NCI-H1417 (cell line): ENCODE measurements at places on chromosomes 12 and 14.

DNA sequence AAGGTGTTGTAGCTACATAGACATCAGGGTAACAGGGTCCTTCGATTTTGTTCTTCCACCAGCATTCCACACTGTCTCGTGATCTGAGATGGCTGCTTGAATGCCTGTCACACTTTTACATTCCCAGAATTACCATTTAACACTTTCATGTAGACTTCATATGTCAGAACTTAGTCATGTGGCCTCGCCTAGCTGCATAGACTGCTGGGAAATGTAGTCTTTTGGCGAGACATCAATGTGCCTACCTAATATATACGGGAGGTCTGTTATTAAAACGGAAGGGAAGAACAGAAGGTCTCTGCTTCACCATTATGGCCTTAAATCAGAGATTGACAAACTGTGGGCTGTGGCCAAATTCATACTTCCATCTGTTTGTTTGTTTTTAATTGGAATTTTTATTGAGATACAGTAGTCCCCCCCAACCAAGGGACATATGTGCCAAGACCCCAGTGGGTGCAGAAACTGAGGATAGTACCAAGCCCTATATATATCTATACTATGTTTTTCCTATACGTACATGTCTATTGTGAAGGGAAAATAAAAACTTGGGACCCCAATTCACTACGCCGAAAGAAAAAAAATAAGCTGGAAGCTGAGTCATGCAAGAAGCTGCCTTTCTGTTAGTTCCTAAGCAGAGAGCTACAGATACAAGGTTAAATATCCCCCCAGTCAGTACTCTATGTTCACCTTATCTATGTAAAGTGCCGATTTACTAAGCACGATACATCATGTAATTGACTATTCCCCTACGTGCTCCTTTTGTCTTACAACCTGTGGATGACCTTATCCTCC, 11.3 kb upstream of the HRK start:
- no peak for DNase-seq

DNA sequence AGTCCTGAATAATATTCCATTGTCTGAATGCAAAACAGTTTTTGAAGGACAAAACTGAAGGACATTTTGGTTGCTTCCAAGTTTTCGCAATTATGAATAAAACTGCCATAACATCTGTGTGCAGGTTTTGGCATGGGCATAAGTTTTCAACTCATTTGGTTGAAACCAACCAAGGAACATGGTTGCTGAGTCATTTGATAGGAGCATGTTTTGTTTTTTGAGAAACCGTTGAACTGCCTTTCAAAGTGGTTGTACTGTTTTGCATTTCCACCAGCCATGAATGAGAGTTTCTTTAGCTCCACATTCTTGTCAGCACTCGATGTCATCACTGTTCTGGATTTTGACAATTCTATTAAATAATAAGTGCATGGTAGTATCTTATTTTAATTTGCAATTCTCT, 23.0 kb upstream of the GSG1 start:
- DNase-seq, result no peak

GRCh38 chr12:25771041-25771440, 187.4 kb upstream of the RASSF8 start:
- no peak for DNase-seq

DNA sequence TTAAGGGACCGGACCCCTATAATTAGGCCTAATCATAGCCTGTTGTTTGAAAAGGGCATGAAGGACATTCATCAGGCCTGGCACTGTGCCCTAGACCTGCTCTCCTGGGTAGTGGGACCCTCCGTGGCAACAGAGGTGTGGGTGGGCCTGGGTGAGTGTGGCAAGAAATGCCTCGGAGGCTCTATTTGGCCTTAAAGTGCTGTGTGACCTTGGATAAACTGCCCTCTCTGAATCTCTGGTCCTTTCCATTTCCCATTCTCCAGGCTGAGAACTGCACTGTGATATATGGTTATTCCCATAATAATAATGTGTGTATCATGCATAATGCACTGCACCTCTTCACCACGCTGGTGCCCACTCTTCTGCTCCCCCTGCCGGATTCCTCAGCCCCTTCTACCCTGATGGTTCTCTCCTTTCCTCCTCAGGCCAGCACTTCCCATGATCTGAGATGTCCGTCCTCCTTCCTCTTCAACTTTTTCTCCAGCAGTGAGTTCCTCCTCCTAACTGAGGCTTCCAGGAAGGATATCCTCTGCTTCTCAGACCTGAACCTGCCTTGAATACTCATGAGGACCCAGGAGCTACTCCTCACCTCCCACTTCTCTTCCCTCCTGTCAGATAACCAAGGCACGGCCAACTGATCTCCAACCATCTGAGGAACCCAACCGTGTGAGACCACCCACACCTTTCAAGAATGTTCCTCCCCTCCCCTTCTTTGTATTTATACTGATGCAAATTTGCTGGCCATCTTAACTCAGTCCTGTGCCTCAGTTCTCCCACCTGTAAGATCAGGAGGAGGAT, 111.0 kb upstream of the PZP start:
- DNase-seq, result no peak

DNA sequence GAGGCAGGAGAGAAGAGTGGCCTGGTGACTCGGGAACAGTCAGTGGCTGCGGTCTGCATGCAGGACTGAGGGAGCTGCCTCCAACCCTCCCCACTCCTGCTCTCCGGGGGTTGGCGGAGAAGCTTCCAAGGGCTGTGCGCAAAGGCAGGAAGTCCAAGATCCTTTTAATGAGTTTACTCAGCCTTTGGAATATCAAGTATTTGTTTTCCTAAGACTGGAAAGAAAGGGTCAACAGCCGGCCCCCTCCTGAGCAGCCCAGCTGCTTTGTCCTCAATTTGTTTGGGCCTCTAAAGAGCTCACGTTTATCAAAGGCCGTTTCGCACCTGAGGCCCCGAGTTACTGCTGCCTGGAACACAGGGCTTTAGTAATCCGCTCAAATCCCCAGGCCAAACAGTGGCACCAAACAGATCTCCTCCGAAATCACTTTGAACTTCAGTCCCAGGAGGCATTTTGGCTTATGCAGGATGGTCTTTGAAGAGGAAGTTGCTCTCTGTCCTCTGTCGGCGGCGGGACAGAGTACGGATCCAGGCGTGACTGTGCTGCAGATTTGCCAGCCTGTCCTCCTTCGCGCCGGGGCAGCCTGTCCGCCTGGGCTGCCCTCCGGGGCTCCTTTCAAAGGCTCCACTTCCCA, 117.2 kb upstream of the FZD10 start:
- peak; percentile 92 for DNase-seq

DNA sequence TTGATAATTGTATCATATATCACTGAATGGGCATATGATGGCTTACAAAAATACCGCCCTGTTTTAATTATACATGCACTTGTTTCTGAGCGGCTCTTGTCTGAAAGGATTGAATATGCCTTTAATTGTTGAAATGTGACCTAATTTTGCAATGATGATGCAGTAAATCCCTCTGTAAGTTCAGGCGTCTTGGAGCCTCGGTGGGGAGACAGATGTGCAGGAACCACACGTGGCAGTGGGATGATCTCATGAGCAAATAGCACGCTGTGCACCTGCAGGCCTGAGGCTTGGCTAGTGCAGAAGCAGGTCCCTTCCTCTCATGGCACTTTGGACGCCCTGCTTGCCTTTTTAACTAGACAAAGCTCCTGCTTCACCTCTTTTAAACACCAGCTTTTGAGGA, 49.3 kb upstream of the ASPG start:
- DNase-seq, result peak; percentile 32

DNA sequence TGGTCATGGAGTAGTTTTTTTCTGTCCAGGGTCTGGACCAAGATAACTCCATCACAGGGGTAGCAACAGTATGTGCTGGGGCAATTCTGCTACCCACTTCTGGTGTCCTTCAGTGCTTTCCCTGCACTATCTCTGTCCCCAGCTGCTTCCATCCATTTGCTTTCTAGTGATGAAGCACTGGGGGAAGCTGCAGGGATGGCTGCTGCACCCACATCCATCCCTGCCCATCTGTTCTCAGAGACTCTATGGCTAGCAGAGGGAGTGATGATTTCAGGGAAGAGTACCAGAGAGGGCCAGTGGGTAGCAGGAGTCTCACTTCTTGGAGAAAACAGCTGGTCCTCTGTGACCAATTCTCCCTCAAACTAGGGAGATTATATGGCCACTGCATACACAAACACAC, 44.1 kb downstream of the ETV6 start:
- no peak for DNase-seq

DNA sequence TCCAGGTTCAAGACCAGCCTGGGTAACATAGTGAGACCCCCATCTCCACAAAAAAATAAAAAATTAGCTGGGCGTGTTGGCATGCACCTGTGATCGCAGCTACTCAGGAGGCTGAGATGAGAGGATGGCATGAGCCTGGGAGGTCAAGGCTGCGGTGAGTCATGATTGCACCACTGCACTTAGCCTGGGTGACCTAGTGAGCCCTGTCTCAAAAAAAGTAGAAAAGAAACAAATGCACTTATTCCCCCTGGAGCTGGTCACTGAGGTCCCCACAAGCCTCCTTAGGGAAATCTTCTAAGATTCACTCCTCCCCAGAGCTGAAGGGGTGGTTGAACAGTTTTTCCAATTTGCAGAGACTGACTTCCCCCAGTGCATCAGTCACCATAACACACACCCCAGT, 1.6 kb downstream of the CD9 start:
- DNase-seq, result no peak

DNA sequence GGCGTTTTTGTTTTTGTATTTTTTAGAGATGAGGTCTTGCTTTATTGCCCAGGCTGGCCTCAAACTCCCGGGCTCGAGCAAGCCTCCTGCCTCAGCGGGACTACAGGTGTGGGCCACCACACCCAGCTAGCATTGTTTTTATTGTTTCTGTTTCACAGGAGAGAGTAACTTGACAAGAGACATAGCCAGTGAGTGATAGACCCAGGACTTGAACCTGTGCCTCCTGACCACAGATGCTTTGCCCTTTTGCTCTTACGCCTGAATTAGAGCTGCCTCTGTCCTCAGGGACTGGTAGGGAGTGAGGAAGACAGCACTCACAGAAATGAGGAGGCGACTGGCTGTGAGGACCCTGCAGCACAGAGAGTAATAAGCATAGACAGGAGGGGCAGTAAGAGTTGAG, 2.3 kb downstream of the EVL start:
- no peak for DNase-seq

DNA sequence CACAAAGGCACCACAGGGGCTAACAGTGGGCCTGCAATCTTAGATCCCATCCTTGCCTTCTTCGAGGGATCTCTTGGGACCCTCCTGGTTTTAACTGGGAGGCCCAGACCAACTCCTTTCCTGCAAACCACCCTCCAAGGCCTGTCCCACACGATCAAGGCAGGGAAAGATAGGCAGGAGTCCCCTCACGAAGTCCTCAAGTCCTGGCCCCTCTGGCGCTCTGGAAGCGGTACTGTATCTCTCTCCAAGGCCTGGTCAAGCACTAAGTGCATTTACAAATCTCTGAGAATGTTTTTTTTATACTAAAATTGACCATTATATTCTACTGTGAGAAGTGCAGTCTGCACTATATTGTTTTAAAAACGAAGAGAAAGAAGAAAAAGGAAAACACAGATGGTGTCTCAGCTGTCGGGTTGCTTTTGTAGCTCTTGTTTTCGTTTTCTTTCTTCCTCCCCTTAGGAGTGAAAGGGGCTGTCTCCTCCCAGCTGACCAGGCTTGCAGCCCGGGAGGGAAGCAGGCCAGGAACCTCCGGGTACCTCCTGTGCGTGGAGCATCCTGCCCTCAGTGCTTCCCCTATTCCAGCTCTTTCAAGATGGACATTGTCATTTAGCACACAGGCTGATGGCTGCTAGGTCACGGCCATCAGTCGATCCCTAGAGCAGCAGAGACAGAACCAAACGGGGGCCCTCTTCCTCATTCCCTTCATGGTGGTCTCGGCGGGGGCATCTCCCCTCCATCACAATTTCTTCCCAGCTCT, 56.7 kb downstream of the FAM222A start:
- DNase-seq, result no peak

GRCh38 chr12:59833408-59833807, 237.6 kb downstream of the SLC16A7 start:
- DNase-seq, result no peak

DNA sequence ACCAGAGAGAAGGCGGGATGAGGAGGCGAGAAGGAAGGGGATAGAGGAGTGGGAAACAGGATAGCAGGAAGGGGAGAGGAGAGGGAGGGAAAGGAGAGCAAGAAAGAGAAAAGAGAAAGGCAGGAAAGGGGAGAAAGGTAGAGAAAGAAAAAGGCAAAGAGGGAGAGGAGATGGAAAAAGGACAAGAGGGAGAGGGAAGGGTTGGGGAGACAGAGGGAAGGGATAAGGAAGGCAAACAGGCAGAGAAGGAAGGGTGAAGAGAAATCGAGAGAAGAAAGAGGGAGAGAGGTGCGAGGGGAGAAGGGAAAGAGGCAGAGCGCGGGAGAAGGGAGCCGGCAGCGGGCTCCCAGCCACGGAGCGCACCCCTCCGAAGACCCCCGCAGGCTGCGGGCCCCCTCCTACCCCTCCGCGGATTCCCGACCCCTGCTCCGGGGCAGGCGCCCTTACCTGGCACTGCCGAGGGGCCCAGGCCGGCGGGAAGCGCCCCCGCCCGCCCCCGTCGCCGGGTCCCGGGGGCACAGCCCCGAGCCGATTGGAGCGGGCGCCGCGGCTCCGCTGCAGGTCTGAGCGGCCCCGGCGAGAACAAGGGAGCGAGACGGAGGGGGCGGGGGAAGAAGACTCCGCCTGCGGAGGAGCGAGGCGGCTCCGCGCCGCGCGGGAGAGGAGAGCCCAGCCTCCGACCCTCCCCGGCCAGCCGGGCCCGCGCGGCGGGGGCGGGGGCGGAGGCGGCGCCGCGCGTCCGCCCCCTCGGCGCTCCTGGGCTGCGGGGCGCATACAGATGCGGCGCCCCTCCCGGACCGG, at the start of gene CDH24:
Gene CDH24, minus strand, starts transcription at position 565 of the 801 bp plus-strand sequence. CDS start 1,787 bp downstream, outside the sequence.
- no peak for DNase-seq

- DNase-seq, result no peak
Observed at GRCh38 chr12:131535779-131536178, 175.1 kb upstream of the SFSWAP start.

DNA sequence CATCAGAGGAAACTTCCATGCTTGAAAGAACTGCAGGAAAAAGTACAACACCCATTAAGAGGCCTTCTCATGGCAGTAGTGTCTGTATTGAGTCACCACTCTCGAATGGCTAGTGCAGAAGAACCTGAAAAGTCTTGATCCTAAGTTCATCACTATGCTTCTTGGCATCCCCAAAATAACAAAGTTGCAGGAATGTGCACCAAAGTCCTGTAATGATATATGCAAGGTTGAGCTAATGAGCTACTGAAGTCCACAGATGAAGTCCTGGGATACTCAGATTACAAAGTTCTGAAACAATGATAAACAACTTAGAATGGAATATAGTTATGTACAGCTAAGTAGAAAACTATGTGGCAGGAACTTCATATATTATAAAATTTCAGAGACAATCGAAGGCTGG, 545.4 kb downstream of the FOXG1 start:
- DNase-seq, result no peak

DNA sequence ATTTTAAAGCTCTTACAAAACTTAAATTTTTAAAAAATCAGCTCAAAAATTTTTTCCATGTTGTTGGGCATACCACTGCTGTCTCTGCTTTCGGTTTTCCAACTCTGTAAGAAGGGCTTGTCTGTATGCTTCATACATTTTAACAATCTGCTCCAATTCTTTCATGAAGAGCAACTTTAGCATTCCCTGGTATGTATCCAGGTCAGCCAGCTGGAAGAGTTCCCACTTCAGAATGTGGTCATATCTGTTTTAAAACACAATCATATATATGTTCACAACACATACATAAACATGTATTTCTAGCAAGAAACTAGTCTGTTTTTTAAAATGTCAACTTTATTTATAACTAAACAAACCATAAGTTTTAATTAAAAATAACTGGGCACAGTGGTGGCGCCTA, 33.0 kb downstream of the SAV1 start:
- DNase-seq, result no peak

- peak; percentile 8 for DNase-seq
Observed at GRCh38 chr12:60977966-60978365, 1282.2 kb upstream of the USP15 start.

GRCh38 chr14:40282196-40282595, 850.0 kb upstream of the FBXO33 start:
- DNase-seq, result no peak

GRCh38 chr14:21917699-21918436, 244.2 kb upstream of the OR4E1 start:
- DNase-seq, result peak; percentile 10
